CD4-positive, alpha-beta T cell (primary cell): ENCODE measurements at places on chromosomes 5 and 9. TPM values are rescaled to one million over a fixed set of nuclear protein-coding genes. Genes with fewer than 3 reads are reported as not detected.

PLCXD3 gene
- not detected for total RNA-seq

SLC34A1 gene
- not detected for total RNA-seq

SKIC3 gene
- total RNA-seq, result 63.8 TPM

DNA sequence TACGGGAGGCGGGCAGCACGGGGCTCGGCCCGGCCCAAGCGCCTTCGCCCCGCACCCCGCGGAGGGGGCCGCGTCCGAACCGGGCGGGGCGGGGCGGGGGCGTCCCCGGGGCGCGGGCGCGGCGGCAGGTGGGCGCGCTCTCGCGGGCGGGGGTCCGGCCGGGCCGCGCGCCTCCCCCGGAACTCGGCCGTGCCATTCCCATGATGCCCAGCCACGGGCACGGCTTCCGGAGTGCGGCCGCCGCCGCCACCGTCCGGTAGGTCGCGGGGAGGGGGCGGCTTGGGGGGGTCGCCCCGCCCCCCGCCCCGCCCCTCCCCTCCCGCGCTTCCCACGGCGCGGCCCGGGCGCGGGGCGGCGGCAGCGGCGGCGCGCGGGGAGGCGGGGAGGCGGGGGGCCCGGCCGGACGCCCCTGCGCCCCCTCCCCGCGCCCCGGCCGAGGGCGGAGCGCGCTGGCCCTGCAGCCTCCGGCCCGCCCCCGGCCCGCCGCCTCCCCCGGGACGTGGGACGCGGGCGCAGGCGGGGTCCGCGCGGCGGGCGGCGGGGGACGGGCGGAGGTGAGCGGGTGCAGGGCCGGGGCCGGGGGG is at the start of gene PPP1R26:
PPP1R26 (plus strand) TSS at position 314 of the 584 bp plus-strand sequence. CDS start 4,729 bp downstream, outside the sequence.
- DNase-seq, result no peak
- no peak within 1 kb of the TSS for H3K27ac ChIP-seq
- H3K27me3 ChIP-seq, result peaks cover 42% of the 10 kb centered on the region

DNA sequence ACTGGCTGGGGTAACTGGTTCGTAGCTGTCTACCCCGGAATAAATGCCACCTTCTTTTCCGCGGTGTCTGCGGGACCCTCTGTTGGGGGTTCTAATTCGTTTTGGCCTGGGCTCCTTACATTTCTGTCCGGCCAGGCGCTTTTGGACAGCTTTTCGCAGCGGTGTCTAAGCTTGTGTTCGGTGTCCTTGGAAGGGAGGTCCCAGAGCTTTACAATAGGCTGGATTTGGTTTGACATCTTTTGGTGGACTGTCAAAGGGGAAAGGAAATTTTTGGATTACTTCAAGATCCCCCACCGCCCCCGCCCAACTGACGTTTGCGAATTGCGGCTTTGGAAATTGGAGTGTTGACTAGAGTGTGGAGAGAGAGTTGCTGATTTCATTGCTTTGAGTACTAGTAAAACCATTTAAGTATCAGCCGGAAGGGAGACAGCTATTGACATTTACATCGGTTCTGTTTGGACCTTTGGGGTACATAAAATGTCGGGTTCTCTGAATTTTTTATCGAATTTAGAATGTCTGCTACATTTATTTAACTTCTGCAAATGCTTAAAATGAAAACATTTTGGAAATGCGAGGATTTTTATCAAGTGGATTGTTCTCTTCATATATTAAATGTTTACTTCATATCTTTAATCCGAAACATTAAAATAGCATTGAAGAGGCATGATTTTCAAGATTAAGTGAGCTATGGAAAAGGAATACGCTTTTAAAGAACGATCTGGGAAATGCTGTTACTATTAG is 4.7 kb upstream of the PURA start:
- no peak overlapping the region for H3K27ac ChIP-seq
- no peaks in the 10 kb centered on the region for H3K36me3 ChIP-seq
- peaks cover 46% of the 10 kb centered on the region for H3K4me1 ChIP-seq
- H3K4me3 ChIP-seq, result peak overlapping the region; percentile 76
- no peak for DNase-seq
- peaks cover 10% of the 10 kb centered on the region for H3K27me3 ChIP-seq

ZNF169 gene
- 5.1 TPM for total RNA-seq

GRCh38 chr9:137242269-137243203 is 1.4 kb downstream of the TUBB4B start:
- H3K4me1 ChIP-seq, result peaks cover 49% of the 10 kb centered on the region
- no peak for DNase-seq
- H3K36me3 ChIP-seq, result peaks cover 21% of the 10 kb centered on the region
- no peaks in the 10 kb centered on the region for H3K27me3 ChIP-seq

GRCh38 chr5:1415626-1416360 is 29.4 kb downstream of the SLC6A3 start:
- H3K27me3 ChIP-seq, result peaks cover 3% of the 10 kb centered on the region
- H3K27ac ChIP-seq, result no peak overlapping the region
- no peak for DNase-seq
- no peaks in the 10 kb centered on the region for H3K36me3 ChIP-seq
- H3K4me3 ChIP-seq, result no peak overlapping the region
